EL (cell line): ENCODE measurements at places on chromosomes 1 and 21.

DNA sequence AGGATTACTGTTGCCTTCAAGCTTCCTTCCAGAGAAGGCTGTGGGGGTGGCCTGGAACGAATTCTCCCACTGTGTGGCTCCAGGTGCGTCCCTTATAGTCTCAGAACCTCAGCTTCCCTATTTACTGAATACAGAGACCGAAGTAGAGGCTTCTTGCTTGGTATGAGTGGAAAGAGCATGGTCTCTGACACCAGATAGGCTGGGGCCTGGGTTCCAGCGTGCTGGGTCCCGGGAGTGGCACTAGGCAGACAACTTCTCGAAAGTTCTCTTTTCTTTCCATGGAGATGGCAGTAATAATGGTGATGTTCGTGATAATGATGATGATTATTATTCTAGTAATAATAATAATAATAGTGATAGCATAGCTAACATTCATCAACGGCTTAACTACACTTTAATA is 161.7 kb downstream of the PTPRU start:
- DNase-seq = no peak

DNA sequence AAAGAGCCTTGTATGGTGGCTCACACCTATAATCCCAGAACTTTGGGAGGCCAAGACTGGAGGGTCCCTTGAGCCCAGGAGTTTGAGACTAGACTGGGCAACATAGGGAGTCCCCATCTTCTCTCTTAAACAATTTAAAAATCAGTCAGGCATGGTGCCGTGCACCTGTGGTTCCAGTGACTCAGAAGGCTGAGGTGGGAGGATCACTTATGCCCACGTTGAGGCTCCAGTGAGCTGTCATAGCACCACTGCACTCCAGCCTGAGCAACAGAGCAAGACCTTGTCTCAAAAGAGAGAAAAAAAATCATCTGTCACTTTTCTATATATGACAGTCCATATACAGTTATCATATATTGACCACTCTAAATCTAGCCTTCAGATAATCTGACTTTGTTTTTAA is 658.3 kb downstream of the LTN1 start:
- no peak for DNase-seq

DNA sequence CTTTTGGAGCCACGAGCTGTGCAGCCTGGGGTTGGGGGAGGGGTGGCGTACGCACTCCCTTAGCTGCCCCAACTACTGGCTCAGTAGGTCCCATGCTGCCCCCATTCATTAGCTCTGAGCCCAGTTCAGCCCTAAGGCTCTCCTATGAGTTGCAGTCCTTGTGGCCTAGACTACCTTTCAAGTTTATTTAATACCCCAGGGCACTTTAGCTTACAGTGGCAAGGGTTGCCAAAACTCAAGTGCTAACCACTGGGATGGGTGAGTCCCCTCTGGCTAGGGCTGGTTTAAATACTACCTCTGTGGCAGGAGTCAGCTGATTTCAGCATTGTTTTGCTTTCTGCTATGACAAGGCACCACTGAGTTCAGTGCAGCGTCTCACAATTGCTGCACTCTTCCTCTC is 118.2 kb downstream of the ODF2L start:
- DNase-seq = no peak

DNA sequence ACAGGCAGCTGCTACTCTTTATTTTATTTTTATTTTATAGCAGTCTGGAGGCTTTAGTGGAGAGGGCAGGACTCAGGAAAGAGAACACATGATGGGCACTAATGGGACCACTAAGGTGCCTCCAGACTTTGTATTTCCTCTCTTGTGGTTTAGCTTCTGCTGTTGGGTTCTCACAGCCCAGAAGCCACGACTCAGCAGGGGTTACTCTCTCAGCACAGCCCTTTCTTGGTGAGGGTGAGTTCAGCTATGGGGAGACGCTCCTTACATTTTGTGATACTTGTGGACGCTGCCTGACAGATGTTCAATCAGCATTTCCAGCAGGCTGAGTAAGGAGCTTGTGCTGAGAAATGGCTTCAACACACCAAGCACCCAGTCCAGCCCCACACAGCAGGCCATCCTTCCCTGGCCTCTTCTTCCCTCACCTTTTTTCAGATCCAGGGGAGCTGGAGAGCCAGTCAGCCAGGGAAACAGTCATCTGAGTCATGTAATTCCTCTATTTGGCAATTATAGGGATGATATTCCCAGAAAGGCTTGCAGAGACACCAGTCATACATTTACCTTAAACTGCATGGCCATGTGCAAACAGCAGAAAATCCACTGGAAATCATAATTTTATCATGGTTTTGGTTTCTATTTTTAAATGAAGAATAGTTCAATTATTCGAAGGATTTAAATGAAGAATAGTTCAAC is 53.2 kb upstream of the RAB3GAP2 start:
- DNase-seq = no peak

DNA sequence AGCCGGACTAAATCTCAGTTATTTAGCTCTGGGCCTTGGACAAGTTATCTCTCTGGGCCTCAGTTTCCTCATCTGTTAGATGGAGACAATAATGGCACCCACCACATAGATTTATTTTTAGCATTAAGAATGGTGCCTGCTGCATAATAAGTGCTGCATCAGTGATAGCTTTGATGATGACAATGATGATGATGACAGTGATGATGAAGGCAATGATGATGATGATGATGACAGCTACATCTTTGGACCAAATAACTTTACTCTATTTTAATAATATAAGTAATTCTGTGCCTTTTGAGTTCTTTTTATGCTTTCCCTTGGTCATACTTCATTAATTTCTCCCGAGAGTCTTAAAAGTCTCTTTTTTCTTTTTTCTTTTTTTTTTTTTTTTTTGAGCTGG is 143.4 kb downstream of the C1orf21 start:
- no peak for DNase-seq

- DNase-seq = no peak
Measured at GRCh38 chr1:84246213-84246612, 55.3 kb upstream of the SAMD13 start.

DNA sequence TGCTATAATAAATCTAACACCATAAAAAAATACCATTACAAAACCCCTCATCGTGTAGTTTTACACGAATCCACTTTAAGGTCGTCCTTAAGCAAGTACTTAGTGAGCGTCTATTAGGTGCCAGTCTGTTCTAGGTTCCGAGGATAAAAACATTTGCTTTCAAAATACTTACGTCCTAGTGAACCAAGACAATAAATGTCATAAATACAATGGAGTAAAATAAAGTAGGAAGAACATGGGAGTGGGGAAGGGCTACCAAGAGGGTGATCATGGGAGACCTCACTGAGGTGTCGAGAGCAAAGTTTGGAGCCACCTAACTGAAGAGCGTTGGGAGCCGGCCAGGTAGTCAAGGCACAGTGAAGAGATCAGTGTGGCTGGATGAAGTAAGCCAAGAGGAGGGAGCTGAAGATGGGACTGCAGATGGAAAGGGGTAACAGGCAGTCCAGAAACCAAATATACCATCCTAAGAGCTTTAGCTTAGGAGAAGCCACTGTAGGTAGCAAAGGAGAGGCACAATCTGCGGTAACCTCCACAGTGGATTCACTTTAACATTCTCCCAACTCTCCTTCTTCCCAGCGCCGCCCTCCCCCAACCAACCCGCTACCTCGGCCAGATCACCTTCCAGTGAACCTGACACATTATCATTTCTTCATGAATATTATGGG is 684 bp downstream of the LTN1 start:
- DNase-seq = peak; percentile 14

DNA sequence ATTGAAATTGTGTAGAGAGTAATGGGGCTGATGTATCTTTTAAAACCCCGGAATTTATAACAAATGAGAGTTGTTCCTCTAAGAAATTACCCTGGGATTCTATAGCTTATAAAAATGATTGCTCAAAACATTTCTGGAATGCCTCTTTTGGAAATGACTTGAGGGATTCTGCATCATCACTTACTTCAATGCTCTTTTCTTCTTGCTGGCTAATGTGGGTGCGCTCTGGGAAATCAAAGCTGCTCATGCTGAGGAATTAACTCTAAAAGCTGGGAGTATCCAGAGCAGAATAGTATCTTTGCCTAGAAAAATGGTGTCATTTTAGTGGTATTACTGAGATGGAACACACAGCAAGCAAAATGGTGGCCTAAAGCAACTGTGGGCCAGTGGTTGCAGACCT is 23.0 kb upstream of the TBX15 start:
- DNase-seq = no peak

GRCh38 chr1:6247651-6248050 is 3.7 kb downstream of the HES3 start:
- DNase-seq = no peak
